ENCODE measurements at places on chromosomes 4 and X.

DNA sequence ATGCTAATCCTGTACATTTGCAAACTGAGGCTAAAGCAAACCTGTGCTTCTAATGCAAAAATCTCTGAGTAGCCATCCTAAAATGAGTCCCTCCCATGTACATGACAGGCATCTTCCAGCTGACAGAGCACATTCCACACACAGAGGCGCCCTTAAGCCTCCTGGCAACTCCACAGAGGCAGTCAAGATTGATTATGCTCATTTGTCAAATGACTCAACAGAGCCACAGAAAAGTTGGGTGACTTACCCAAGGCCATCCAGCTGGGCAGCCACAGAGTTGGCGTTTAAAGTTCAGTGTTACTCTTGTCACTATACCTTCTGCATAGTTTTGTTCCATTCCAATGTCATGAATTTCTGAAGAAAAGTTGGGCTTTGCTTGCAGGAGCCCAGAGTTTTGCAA, 394.6 kb upstream of the FGF13 start:
- DNase-seq = peak; percentile 10

GRCh38 chrX:65932173-65933084, 107.5 kb downstream of the VSIG4 start:
- DNase-seq = no peak

- DNase-seq = no peak
Observed at GRCh38 chr4:26978387-26979053, 117.9 kb downstream of the STIM2 start.

- no peak for DNase-seq
Observed at GRCh38 chr4:2931512-2932301, 31.5 kb downstream of the NOP14 start.

DNA sequence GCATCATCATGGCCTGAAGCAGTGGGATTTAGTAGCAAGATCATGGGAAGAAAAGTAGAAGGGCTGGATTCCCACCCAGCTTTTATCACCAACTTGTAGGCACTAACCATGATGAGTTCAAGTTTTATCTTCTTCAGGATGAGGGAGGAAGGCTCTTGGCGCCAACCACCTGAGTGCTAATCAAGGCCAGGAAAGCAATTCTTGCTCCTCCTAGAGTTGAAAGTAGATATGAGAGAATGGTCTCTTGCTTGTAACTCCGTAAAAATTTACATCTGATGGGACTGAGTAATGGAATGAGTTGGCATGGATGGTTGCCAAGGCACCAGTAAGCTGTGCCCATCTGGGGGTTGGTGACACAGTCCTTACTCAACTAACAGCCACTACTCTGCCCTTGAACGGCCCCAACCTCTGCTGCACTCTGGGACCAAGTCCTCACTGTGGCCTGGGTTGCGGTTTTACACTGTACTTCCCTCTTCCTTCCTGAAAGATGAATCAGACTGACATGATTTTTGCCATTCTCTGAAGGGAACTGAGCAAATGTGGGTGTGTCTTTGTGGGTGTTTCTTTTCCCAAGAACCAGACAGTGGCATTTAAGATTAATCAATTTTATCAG, 39.4 kb upstream of the NDP start:
- DNase-seq = peak; percentile 7

DNA sequence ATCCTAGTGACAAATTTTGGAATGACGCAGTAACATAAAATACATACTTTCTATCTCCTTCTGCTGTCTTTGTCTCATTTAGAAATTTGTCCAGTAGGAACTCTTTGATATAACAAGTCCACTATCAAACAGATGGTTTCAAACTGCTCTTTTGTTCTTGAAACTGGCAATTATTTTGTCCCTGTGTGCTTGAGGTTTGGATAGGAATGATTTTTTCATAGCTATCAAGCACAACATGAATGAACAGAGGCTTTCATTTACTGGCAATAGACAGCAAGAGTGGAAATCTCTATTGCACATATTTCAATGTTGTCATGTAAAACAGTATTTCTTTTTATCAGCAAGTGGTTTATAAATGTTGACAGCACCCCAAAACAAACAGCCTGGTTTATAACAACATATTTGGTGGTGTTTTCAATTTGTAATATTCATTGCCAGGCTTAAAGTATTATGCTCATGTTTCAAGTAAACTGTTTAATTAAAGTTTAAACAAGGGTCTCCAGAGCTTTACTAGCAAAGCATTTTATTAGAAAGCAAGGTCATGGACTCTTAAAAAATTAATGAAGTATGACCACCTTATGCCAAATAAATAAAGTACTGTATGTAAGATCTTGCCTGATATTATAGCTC, 60.0 kb downstream of the TIGD2 start:
- no peak for DNase-seq

DNA sequence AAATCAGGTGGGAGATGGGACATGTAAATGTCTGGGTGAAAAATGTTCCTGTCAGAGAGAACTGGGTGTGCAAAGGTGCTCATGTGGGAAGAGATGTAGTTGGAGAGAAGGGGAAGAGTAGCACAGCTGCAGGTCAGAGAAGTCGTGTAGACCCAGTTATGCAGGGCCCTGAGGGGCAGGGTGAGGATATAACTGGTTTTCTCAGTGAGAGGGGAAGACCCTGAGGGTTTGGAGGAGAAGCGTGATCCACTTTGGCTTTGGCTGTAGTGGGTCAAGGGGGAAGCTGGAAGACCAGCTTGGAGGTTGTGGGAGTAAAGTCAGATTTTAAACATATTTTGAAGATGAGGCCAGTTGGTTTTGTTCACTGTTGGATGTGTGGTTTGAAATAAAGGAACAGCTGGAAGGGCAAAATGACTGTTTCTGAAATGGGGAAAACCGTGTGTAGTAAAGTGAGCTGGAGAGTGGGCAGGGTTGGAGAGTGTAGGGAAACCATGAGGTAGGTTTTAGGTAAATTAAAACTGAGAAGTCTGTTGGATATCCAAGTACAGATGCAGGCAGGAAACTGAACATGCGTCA, 44.2 kb downstream of the NAP1L5 start:
- DNase-seq = no peak

DNA sequence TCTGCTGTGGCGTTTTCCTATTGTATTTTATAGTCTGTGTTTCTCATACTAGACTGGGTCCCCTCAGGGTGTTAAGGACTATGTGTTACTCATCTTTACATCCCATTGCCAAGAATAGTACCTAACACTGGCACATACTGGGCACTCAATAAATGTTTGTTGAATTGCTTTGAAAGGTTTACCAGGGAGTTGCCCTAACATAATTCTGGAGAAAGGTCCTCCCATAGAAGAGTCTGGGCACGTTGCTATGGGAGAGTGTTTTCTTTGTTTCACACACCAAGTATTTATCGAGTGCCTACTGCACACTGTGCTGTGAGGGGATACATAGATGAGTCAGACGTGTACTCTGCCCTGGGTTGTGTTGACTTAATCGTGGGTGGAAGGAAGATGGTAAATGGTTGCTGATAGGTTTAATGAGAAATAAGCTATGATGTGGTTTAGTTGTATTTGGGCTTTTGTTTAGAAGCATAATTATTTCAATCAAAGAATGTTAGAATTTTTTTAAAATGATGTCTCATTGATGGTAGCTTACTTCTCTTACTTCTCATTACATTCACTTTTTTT, 42.9 kb downstream of the AFF1 start:
- no peak for DNase-seq

GRCh38 chrX:135974279-135974856, 580 bp upstream of the MMGT1 start:
- peak; percentile 34 for DNase-seq
